ENCODE measurements at places on chromosomes 2 and 18.

GRCh38 chr2:30664761-30665358 lies 142.4 kb downstream of the CAPN13 start:
- DNase-seq: no peak

DNA sequence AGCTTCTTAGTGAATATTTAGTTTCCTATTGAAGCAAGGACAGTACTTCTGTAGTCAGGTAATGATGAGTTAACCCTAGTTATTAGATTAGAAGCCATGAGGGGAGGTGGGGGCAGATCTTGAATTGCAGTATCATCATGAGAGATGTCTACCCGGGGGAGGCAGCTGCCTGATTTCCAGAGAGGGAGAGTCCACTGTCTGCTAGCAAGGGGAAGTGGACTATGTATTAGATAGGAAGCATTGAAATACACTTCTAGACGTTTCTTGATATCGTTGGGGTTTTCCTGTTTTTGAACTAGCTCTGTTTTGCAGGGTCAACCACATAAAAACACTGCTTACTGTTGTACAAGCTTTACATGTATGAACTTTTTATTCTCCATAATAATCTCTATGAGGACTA lies 38.8 kb downstream of the APLF start:
- no peak for DNase-seq

DNA sequence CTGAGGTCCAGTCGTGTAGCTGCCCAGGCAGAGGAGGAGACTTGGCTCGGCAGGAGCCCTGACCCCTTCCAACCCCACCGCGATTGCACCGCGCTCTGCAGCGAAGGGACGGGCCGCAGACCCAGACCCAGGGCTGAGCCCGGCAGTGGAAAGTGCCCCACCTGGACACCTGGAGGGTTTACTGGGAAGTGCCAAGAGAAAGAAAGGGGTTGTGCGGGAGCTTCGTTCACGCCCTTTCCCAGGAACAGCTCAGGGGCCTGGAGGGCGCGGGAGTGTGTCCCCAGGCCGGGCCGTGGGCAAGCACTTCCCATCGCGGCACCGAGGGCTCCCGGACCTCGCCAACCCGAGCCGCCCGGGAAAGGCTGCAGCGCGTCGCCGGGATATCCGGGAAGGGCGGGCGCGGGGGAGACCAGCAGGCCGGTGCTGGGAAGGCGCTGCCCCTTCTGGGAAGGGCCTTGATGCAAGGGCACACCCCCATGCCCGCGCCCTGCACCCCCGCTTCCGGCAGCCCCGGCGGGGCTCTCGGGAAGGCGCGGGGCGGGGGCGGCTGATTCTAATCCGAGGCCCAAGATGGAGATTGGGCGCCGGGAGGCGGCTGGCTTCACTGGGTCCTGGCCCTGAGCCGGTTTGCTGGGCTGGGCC lies 36.1 kb upstream of the MRPL33 start:
- peak; percentile 53 for DNase-seq

GRCh38 chr2:36889795-36890194 lies 76.5 kb downstream of the STRN start:
- no peak for DNase-seq

DNA sequence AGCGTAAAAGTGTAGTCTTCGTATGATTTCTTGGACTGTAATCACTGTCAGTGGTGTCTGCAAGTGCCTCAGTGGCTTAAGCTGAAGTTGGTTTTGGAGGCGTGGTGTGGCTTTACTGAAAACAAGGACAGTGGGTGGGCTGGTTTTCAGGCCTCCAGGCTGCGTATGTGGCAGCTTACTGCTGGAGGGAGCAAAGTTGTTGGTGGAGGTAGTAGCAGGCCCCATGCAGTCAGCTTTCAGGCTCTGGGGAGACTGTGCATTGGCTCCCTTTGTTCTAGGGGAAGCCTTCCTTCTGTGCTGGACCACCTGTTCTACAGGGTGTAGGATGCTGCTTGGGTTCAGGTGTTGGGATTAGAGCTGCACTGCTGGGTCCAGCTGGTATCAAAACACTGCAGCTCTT lies 91.6 kb downstream of the NCK2 start:
- no peak for DNase-seq

GRCh38 chr18:68779169-68779568 lies 18.7 kb upstream of the CCDC102B start:
- DNase-seq: no peak

- no peak for DNase-seq
Observed at GRCh38 chr2:121346407-121346806, 61.4 kb upstream of the TFCP2L1 start.

All from activated T-cell treated with anti-CD3 and anti-CD28 coated beads for 24 hours (primary cell).